ENCODE measurements at places on chromosomes 7 and 10.

GRCh38 chr7:124536156-124536762 lies 229.3 kb downstream of the GPR37 start:
- DNase-seq: peak; percentile 56

DNA sequence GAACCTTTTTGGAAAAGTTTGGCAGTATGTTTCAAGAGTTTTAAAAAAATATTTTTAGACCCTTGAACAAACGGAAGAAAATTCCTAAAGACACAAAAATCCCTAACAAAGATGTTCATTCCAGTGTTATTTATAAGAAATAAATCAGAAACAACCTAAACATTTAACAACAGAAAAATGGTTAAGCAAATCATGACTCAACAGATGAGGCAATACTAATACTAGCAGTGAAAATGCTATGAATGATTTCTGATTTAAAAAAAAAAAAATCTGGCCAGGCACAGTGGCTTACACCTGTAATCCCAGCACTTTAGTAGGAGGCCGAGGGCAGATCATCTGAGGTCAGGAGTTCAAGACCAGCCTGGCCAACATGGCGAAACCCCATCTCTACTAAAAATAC lies 61.0 kb downstream of the ARHGAP12 start:
- no peak for DNase-seq

- no peak for DNase-seq
Measured at GRCh38 chr10:129950676-129951075, 13.4 kb downstream of the EBF3 start.

- DNase-seq: peak; percentile 72
Measured at GRCh38 chr10:120650705-120651399, 193.8 kb downstream of the PLPP4 start.

DNA sequence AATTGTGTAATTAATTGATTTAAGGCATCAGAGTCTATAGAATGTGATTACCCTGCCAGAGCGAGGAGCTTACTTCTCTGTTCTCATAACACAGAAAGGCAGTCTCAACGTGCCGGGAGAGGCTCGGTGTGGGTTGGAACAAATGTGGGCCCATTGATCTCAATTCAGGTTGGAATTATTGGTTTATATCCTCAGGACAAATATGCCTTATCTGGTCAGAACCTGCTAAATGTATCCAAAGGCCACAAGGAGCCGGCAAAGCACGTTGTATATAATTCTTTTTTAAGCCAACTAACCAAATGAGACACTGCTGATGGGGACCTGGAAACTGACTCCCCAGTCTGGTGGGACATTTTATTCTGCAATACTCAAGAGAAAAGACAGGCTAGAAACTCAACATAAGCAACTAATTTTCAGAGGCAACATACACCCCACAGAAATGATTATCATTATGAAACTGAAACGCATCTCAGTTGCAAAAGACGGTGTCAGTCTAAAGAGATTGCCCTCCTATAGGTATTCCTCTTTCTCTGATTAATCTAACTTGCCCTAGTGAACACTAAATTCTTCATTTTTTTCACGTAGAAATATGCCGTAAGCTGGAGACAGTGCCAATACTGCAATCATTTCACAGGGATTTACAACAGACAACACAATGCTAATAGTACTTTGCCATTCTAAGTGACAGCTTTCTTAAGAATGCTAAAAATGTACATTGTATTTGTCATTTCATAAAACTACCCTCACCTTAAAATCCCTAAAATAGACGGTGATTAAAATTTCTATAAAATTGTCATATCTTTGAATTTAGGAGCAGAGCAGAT lies 9.4 kb downstream of the EBF3 start:
- DNase-seq: no peak

- peak; percentile 81 for DNase-seq
Measured at GRCh38 chr10:119655566-119656001, 4.4 kb downstream of the BAG3 start.

GRCh38 chr10:61819208-61819607 lies 82.3 kb upstream of the ARID5B start:
- no peak for DNase-seq

DNA sequence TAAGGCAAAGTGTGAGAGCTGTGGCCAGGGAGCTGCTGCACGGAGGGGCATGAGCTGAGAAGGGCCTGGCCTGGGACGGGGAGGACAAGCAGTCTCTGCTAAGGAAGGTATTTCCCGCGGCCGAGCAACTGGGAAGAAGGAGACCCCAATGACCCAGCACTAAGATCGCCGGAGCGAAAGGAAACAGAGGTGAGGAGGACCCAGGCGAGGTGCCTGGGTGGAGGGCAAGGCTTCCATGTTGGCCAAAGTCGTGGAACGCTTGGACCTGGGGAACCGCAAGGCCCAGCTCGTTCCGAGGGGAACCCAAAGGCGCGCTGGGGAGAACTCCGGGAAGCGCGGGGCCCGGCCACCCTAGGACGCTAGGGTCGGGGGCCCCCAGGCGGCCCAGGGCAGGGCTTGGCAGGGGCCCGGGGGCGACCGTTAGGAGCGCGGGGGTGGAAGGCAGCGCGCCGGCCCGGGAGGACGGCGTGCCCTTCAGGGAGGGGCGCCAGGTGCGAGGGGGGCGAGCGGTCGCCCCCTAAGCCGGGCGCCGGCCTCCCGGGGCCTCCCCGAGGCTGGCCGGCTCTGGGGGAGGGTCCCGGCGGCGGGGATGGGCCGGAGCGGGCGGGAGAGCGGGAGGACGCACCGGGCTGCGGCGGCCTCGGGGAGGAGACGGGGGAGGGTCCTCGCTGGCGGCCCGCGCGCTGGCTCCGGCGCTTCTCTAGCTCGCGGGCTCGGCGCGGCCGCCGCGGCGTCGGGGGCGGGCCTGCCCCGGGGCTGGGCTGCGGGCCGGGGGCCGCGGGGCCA lies 545 bp downstream of the GIGYF1 start:
- no peak for DNase-seq

GRCh38 chr10:102670871-102671434 lies 26.7 kb downstream of the TRIM8 start:
- DNase-seq: no peak
